Skin of body (tissue), 3 donors: ENCODE measurements at places on chromosomes 1 and 21.

DNA sequence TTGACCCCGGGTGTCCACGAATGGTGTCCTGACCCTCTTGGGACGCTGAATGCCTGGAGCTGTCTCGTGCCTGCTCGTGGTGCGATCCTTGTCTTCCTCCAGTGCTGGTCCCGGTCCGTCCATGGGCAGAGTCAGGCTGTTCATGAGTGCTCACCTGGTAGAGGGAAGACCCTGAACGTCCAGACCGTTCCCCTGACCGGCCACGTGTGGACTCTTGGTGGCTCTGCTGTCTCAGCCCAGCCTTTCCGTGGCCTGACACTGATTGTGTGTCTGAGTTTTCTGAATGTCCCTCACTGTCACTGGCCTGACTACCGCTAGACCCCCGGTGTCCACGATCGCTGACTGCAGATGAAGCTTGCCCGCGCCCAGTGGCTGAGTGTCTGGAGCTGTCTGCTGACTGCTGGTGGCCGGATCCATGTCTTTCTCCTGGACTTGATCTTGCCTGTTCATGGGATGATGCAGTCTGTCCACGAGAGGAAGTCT, 11.7 kb downstream of the FLG start:
- no peak for DNase-seq

DNA sequence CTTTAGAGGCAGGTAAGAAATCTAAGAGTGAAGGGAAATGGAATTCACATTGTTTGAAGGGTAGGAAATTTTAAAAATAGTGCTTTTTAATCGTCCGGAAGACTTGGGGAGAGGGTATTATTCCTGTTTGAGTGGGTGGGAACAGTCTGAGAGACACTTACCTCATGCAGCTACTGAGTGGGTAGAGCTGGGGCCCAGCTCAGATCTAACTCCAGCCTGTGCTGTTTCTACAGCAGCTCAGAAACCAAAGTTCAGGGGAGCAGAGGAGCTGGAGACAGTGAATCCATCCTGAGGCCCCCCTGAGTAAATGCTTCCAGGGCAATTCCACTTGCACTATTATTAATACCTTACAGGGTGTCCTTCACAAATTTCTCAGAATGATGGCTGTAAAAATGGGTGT, 63.8 kb downstream of the FGGY start:
- no peak for DNase-seq

- no peak for DNase-seq
These were observed 8.7 kb upstream of the SLC2A5 start for GRCh38 chr1:9078015-9078751.

GRCh38 chr21:15522148-15522547, 207.6 kb upstream of the USP25 start:
- no peak for DNase-seq

DNA sequence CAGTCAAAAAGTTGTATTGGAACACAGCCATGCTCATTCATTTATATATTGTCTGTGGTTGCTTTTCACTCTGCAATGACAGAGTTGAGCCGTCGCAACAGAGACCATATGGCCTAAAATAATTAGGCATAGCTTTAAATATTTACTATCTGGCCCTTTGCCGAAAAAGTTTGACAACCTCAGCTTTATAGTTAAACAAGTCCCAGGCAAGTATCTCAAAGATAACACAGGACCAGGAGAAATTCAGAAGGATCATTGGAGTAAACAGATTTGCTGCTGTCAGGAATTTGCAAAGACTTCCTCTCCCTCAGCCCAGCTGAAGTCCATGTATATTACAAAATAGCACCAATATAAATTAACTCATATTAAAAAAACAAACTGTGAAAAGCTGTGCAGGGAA, 34.4 kb downstream of the NID1 start:
- DNase-seq, result no peak

GRCh38 chr1:235511470-235512240, 7.4 kb upstream of the B3GALNT2 start:
- DNase-seq, result no peak

- no peak for DNase-seq
These were observed 188.5 kb downstream of the TGFBR3 start for GRCh38 chr1:91697416-91697815.

DNA sequence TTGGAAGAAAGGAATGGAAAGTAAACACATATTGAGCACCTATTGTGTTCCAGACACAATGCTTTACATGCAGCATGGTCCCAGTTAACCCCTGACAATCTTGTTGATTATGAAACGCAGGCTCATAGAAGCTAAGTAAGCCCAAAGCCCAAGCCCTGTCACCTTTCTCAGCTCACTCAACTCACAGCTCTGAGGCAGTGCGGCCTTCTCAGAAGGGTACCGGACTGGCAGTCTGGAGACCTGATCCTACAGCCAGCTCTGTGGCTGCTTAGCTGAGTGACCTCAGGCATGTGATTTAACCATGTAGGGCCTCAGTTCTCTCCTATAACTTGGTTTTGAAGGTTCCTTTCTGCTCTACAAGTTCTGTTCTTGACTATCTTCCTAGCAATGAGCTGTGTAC, 464 bp upstream of the RNASEL start:
- no peak for DNase-seq

DNA sequence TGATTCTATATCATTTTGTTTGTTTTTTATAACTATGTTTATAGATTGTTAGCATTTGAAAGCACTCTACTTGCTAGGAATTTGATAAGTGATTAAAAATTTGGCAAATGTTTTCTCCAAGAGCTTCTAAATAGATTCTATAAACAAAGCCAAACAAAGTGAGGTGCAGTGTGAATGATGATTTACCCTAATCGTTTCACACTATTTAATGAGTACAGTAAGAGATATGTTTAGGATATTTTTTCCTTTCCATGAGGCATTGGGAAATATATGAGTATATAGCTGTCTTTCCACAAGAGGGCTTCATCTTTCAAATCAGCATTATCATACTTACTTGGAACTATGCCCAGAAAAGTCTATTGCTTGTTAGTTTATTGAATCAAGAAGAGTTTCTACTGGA, 277.0 kb upstream of the BRINP3 start:
- DNase-seq, result peak; percentile 77

GRCh38 chr1:112358798-112359408, 37.1 kb upstream of the CTTNBP2NL start:
- no peak for DNase-seq

- no peak for DNase-seq
These were observed 3.5 kb downstream of the PPM1J start for GRCh38 chr1:112711670-112712069.

- DNase-seq, result peak; percentile 78
These were observed 152.2 kb upstream of the C1orf105 start for GRCh38 chr1:172268237-172268636.

DNA sequence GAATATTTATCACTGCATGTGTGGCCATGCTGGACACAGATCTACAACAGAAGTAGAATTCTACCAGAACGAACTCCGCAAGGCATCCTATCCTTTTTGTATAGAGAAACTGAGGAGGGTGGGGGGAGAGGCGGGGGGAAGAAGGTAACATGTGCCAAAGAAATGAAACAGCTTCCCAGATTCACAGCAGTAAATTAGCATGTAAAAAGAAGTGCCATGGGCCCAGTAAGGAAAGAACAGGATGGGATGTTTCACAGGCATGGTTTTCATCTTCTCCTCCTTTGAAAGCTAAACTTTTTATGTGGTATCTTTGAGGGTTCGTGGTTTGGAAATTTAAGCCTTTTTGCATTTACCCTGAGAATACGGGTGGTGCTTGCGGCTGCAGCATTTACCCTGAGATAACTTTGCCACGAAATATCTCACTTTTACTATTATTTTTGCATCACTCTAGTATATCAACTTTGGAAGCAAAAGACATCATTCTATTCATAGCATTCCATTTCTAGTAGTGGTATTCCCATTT, 168.9 kb downstream of the TPR start:
- no peak for DNase-seq

DNA sequence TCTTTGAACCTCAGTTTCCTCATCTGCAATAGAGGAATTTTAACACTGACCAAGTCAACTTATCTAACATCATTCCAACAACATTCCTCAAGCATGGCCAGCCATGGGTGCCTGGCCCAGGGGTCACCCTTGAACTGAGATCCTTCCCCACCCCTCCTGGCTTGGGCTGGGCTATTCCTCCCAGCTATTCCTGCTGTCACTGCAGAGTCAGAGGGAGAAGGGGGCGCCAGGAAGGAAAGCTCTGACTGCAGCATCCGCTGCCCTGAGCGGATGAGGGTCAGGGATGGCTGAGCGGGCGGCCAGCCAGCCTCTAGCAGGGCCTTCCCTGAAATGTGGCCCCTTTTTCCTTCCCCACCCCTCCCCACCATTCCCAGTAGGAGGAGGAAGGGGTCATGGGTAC, 3.1 kb downstream of the TINAGL1 start:
- peak; percentile 40 for DNase-seq

GRCh38 chr1:9044236-9044635, 18.0 kb upstream of the SLC2A7 start:
- DNase-seq, result no peak

DNA sequence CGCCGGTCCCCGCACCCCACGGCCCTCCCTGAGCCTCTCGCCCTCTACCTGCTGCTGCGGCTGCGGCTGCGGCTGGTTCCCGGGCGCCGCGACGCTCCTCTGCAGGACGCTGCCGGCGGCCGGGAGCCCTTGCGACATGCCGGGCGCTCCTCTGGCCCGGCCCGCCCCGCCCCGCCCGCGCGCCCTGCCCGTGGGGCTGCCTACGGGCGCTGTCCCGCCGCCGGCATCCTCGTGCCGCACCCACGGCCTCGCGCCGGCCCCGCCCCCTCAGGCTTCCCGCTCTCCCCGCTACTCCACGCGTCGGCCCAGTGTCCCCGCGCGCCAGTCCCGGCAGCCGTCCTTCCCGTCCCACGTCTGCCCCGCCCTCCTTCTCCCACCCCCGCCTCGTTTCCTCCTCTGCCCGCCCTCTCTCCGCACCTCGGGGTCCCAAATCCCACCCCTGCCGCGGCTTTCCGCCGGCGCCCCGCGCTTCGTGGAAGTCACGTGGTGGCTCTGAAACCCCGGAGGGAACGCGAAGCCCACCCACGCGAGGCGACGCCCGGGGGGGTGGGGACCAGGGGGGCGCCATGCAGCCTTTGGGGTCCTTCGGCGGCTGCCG, at the start of gene BATF3:
TSS of gene BATF3 (minus strand) at position 216 of the 598 bp plus-strand sequence. CDS start at position 138, 78 bp downstream.
- DNase-seq, result no peak

GRCh38 chr1:169809370-169810095, 14.8 kb upstream of the METTL18 start:
- DNase-seq, result peak; percentile 7

DNA sequence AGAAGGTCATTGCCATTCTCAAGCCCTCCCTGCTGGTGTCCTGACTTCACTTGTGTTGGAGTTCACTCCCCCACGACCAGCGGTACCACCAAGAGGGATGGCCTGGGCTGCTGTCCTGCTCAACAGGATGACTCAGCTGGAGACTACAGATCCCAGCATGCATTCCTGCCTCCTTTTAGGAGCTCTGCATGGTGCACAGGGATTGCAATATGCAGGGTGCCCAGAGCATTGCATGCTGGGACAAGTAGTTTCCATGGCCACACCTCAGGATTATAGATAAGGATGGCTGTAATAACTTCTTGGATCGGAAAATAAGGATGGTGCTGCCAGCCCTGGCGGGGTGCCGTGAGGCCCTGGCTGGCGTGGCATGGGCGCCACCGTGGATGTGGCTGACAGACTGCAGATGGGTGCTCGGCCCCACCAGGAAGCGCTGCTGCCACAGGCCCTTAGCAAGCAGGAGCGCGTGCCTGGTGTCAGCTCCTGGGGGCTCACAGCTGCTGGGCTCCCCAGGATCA, 150.0 kb downstream of the CASZ1 start:
- DNase-seq, result no peak

GRCh38 chr21:44517175-44517899, 22.7 kb downstream of the KRTAP10-1 start:
- DNase-seq, result no peak

DNA sequence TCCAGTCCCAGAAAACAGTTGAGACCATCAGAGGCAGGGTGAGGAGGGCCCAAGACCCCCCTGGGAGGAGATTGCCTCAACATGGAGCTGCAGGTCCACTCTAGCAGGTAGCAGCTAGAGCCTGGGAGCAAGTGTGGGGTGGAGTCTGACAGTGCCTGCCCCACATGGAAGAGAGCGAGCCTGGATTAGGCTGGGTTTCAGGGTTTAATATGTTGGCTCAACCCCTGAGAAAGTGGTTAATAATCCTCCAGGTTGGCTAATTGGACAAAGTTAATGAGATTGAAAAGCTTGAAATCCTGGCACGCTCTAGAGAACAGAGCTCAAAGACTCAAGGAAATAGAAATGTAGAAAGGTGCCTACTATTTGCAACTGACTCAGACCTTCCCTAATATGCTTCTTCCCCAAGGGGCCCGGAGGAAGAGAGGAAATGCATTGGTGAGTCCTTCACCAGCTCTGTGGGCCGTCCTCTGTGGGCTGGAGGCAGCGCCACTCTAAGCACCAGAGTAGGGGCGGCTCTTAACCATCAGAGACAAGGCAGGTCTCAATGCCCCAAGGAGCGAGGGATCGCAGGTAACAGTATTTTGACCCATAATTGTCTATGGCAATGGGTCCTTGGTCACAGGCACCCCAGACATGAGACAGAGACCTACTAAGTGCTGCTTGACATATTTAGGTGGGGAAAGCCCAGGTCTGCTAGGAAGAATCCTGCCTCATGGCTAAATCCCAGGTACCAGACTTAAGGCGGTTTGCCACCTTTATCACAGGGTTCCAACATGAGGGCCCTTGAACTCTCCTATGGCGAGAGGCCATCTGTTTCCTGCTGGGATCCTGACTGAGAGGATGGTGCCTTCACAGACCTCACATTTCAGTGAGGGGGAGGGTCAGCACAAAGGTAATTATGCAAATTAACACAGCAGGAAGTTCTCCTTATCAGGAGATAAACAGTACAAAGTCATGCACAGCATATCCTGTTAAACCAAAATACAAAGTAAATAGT, 33.8 kb downstream of the RSPH1 start:
- DNase-seq, result no peak

DNA sequence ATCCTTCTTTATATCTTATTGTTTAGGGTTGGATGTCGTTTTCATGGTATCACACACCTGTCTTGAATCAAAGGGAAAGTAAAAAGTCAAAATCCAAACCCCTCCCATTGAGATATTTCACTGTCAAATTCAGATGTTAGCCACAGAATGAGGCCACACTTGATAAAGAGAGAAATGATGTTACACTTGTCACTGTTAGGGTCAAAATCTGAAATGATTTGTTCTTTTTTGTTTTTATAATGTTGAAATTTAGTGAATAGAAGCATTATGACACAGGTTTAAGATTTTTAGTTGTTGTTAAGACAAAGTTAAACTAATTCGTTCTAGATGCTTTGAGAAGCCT, 13.1 kb downstream of the NFIA start:
- DNase-seq, result no peak
